ENCODE measurements at places on chromosomes 1 and 21. TPM values are rescaled to one million over a fixed set of nuclear protein-coding genes. Genes with fewer than 3 reads are reported as not detected.

The ETV3L gene
- not detected for total RNA-seq

The S100A5 gene
- not detected for total RNA-seq

The KLF17 gene
- total RNA-seq: 0.11 TPM

The SEMA6C gene
- 1.4 TPM for total RNA-seq

The DDR2 gene
- 194 TPM for total RNA-seq

The FTCD gene
- total RNA-seq: not detected

The COL6A1 gene
- total RNA-seq: 1,783 TPM

The SIM2 gene
- total RNA-seq: not detected
